Cerebellum (tissue), 4 donors: ENCODE measurements at places on chromosomes 1 and 21. TPM values are rescaled to one million over a fixed set of nuclear protein-coding genes. Genes with fewer than 3 reads are reported as not detected.

DNA sequence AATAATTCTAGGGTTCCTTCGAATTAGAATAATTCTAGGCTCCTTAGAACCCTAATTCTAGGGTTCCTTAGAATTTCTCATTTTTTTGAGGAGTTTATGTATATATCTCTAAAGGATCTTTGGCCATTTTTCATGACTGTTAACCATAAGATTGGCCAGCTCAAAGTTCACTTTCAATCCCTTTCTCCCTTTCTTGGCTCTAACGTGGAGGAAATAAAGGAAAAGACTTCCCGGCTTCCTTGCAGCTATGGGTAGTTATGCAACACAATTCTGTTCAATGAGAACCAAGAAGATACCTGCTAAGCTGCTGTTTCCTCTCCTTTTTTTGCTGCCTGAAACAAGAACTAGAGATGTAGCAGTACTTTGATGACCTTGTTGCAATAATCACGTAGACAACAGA lies 27.2 kb downstream of the SLC35A3 start:
- DNase-seq, result no peak

Gene LINGO4
- not detected for total RNA-seq

GRCh38 chr21:37367703-37368540 lies 1.3 kb downstream of the DYRK1A start:
- DNase-seq, result no peak

DNA sequence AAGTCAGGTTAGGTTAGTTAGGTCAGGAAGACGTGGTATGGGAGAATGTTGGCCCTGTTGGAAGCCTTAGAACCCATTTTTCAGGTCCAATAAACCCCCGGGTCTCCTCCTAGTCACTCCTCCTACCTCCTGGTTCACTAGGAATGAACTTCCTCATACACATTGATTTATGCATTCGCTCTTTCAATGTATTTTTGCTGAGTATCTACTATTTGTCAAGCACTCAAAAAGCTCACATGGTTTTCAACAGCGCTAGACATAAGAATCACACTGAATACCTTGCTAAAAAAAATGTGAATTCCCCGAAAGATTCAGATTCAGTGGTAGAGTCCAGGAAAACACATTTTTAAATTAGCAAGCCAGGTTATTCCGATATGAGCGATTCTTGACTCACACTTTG lies 85.8 kb upstream of the LRRN2 start:
- DNase-seq, result no peak

DNA sequence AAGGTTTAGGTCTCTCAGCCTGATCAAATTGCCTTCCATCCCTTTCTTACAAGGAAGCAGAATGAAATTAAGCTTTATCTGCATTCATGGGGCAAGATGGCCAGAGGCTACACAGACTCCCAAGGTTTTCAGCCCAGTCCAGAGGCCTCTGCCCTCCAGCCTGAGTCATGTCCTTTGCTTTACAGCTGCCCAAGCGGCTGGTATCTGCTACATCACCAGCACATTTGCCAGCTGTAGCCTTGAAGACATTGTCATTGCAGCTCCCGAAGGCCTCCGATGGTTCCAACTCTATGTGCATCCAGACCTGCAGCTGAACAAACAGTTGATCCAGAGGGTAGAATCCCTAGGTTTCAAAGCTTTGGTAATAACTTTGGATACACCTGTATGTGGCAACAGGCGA lies 16.0 kb downstream of the HAO2 start:
- DNase-seq, result no peak

DNA sequence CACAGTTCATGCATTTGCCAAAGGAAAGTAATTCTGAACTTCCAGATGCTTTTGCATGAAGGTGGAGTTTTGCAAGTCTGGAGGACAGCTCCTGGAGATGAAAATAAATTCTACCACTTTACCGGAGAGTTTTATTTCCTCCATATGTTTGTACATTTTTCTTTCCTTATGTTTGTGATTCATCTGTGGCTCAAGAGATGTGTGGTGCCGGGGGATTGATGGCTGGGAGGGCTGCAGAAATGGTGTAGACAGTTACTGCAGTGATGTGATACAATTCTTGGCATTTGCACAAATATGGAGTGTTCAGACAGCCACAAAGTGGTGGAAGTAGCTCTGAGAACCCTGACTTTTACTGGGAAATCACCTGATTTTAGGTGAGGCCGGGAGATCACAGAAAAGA lies 58.5 kb upstream of the ASB17 start:
- no peak for DNase-seq

Gene CASQ1
- 1.3 TPM for total RNA-seq

DNA sequence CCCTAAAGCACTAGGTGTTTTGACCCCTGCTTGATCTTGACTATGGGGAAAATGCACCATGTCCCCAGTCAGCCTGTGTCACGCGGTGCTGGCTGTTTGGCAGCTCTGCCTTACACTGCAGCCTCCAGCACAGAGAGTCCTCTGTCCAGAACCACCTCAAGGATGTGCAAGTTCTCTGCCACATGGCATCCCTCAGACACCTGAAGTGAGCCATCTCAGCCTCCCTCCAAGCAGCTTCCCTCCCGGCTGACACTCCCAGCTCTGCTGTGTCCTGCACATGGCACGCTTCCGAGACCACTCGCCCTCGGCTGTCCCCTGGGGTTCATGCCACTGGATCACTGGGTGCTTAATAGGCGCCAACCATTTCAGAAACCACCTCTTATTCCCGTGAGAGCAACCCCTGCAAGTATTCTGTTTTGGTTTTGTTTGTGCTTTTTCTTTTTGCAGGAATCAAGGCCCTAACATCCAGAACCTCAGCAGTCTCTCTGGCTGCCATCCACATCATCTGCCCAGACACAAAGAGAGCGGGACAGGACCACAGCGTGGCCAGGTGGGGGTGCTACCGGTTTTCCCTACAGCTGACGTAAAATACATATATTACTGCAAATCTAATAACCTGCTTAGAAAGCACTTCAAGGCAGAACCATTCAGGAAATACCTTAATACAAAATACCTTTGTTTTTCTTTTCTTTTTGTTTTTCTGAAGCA lies 45.7 kb downstream of the CAPZB start:
- no peak for DNase-seq

Gene LRRN2
- 10.8 TPM for total RNA-seq

GRCh38 chr1:178725466-178726086 lies 532 bp downstream of the RALGPS2 start:
- DNase-seq, result peak; percentile 37

DNA sequence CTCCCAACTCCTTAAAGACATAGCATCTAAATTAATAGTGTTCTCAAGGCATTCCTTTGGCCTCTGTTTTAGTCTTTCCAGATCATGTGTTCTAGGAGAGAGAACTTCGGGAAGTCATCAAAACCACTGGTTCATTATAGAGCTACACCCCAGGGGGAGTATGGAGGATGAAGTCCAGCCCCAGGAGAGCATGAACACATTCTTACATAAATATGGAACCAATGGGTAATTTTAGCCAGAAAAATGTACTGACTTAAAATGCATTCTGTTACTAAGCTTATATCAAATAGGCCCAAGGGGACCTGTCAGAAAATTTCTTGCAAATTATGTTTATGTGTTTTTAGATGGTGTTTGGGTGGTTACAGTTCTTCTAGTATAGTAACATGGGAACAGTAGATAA lies 165.2 kb downstream of the NTMT2 start:
- no peak for DNase-seq

Gene EVA1C
- total RNA-seq, result 7.6 TPM

Gene OR10J5
- 0.64 TPM for total RNA-seq

DNA sequence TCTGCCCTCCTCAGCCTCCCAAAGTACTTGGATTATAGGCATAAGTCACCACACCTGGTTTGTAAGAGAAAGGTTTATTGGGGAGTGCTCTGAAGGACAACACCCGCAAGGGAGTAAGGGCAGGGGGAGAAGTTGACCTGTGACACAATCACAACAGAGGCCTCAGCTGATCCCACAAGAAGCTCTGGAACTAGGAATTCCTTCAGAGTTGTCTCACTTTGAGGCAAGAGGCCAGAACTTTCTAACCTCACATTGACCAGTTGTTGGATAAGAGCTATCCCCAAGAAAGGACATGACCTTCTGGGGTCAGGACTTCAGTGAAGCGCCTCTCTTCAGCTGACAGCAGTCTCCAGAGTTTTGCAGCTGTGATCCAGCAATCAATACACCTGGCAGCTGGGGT lies 27.4 kb upstream of the RC3H1 start:
- DNase-seq, result no peak

GRCh38 chr21:36767096-36767495 lies 68.2 kb downstream of the SIM2 start:
- no peak for DNase-seq

GRCh38 chr1:205689479-205689878 lies 9.2 kb upstream of the SLC45A3 start:
- DNase-seq, result no peak

Gene PLXNA2
- 45.1 TPM for total RNA-seq

DNA sequence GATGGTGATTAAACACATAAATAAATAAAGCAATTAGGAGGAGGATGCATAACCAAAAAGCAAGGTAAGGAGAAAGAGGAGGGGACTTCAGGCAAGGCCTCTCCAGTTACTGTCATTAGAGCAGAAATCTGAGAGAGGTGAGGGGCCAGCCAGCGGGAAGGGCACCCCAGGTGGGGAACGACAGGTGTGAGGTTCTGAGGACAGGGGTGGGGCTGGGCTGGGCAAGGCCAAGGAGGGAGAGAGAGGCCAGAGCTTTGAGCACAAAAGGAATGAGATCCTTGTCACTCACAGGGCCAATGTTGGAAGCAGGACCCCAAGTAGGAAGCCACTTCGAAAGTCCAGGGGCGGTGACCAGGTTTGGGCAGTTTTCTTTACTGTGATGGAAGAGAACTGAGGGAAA lies 182.2 kb upstream of the RAB4A start:
- no peak for DNase-seq

DNA sequence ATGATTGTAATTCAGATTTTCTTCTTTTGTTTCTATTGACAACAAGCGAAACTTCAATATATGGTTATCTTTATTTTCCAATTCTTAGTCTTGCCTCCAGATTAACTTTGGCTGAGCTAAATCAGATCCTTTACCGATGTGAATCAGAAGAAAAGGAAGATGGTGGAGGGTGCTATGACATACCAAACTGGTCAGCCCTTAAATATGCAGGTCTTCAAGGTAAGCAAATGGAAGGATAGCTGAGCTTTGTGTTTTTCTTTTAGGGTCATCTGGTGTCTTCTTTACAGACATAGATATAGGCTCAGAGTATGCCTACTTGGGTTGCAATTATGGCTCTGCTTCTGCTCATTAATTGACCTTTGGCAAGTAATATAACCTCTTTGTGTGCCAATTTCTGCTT lies 37.7 kb downstream of the AGL start:
- DNase-seq, result no peak

DNA sequence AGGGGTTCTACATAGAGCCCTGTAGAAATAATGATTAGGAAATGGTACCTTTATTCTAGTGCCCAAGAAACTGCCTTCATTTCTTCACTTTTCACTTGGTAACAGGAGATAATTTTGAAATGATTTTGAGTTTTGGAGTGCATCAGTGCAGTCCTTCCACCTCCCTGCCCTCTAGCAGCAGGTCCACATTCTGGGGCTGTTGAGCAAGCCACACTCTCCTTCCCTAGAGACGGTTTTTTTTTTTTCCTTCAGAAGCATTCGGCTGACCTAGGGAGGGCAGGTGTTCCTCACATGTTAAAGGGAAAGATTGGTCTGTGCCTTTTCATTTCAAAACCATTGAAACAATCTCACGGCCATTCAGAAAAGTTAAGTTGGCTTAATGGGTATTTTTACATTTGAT lies 39.8 kb downstream of the SLC37A1 start:
- DNase-seq, result no peak

Gene OPTC
- not detected for total RNA-seq

DNA sequence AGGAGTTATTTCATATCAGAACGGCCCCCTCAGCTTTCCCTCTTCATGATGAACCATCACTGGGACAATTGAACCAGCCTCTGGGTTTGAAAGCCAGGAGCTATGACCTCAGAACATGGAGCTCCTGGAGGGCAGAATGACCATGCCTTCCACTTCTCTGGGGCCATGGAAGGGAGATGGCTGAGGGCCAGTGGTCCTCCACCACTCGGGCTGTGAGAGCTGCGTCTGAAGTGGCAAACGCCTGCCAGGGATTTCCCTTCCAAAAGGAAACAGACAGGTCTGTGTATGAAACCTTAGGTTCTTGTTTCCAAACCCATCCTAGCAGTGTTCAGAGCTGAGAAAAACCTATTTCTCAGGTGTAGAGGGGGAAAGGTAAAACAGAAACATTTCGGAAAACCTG lies 22.5 kb downstream of the PKP1 start:
- DNase-seq, result no peak

GRCh38 chr1:101683561-101683960 lies 313.2 kb downstream of the OLFM3 start:
- peak; percentile 11 for DNase-seq

Gene SLC1A7
- not detected for total RNA-seq

DNA sequence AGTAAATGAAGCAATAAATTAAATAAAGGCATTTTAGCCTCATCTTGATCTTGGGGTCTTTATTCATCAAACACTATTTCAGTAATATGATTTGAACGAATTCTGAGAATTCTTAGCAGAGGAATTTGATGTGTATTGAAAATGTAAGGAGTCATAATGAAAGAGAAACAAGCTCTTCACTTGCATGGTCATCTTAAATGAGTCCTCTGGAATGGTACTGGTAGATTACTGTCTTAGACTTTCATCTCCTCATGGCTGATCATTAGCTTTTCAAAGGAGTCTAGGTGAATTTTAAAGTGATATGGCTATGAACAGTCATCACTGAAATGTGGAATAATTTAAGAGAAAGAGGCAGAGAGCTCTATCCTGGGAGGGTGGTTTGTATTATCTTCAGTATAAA lies 30.0 kb downstream of the PRRC2C start:
- DNase-seq, result no peak

DNA sequence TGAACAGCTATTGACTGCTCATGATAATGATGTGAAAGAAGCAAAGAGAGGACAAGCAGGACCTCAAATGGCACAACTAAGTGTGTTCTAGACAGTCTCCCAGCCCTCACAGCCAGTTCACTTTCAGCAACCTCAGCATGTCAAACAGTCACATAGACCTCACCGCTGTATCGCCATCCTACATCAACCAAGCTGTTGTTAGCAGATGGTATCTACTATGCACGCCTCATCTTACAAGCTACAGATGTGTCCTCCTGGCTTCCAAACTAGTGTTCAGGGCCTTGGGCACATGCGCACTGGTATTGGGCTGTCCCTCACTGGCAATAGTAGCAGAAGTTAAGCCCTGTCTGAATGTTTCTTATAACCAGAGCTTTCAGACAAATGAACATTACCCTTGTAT lies 28.4 kb downstream of the EVI5 start:
- no peak for DNase-seq

Gene VASH2
- 52.3 TPM for total RNA-seq

- DNase-seq, result no peak
Measured at GRCh38 chr1:225601902-225602589, 50.9 kb downstream of the ENAH start.

Gene OLFML3
- 26.4 TPM for total RNA-seq

DNA sequence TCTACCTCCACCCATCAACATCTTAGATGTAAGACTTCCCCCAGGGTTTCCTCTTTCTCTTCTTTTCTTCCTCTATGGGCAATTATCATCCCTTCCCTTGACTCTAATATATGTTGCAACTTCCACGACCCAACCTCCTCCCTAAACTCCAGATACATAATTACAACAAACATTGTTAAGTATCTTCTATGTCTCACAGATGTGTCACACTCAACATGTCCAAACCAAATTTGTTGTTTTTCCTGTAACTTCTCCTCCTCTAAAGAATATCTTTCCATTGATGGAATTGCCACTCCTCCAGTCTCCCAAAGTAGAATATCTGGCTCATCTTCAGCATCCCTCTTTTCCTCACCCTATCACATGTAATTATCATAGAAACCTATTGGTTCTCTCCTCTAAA lies 314.2 kb downstream of the RWDD3 start:
- DNase-seq, result no peak

Gene CATSPERE
- total RNA-seq, result 1.5 TPM

GRCh38 chr1:11187000-11187399 lies 2.2 kb upstream of the ANGPTL7 start:
- DNase-seq, result no peak

Gene RGS4
- 9.5 TPM for total RNA-seq
